Stimulated activated CD4-positive, alpha-beta T cell treated with anti-CD3 and anti-CD28 coated beads, Interleukin-2, amount 100 ng/mL, for 48 hours (primary cell): ENCODE measurements at places on chromosomes 2 and 18.

- no peak for DNase-seq
Observed at GRCh38 chr2:152761214-152761613, 42.8 kb downstream of the ARL6IP6 start.

GRCh38 chr2:158810731-158811460 lies 15.8 kb downstream of the DAPL1 start:
- DNase-seq = no peak

- DNase-seq = no peak
Observed at GRCh38 chr2:10202131-10202665, 79.7 kb downstream of the RRM2 start.

GRCh38 chr2:19677825-19678518 lies 223.8 kb downstream of the TTC32 start:
- no peak for DNase-seq
